ENCODE measurements at places on chromosomes 3 and 15.

DNA sequence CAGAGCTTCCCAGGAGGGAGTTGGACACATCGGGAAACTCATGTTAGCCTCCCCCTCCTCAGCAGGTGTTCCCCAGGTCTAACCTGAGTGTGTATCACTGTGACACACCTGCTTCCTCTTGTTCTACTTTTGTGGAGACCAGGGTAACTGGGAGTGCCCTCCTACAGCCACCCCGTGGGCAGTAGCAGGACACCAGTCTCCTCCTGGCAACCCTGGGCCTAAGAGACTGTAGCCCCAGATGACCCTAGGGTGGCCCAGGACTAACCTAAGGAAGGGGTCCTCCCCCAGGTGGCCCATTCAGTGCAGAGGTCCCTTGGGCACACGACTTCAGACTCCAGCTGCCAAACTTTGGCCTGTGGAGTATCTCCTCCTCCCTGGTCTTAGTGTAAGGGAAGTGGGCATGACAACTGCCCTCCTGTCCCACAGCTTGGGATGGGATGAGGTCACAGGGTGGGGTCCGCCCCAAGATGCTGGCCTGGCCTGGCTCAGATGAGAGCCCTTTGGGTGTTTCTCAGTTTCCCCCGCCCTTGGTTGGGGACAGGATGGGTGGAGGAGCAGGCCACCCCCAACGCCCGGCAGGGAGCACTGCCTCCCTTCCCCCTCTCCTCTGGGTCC lies 4.8 kb downstream of the CSK start:
- DNase-seq = no peak

GRCh38 chr3:114563720-114564119 lies 269.9 kb downstream of the TIGIT start:
- no peak for DNase-seq

DNA sequence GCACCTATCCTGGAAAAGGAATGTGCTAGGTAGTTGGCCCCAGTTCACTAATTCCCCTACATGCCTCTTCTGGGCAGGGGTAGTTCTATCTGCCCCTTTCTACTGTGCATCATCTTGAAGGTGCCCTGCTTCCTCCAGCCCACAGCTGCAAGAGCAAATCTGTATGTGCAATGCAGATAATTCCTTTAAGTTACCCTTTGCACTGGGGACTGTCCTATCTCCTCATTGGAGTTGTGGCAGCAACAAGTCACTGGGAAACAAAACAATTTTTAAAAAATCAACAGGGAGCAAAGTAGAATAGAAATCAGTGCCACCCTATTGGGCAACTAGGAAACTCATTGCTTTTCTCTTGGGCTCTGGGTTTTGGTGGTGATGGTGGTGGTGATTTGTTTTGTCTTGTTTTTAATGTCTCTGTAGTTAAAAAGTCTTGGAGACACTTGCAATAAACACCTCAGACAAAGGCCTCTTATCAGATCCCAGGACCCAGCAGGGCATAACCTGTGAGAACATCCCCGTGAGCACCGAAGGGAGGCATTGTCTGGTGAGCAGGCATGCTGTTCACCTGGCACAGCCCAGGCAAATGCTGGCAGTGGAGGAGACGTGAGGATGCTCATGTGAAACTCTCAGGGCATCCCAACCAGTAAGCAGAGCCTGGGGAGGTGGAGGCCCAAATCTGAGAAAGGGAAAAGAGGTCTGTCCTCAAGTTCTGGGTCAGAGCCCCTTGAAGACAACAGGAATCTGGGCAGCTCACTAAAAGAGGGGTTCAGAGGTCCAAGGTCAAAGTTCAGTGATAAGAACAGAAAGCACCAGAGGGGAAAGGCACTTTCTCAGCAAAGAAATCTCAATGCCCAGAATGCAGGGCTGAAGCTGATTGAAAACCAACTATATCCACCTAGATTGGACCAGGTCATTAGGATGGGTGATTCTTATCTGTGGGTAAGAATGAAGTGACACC lies 27.9 kb downstream of the C2CD4B start:
- no peak for DNase-seq

- no peak for DNase-seq
These were observed 650.8 kb upstream of the ADAMTS9 start for GRCh38 chr3:65338571-65338970.

DNA sequence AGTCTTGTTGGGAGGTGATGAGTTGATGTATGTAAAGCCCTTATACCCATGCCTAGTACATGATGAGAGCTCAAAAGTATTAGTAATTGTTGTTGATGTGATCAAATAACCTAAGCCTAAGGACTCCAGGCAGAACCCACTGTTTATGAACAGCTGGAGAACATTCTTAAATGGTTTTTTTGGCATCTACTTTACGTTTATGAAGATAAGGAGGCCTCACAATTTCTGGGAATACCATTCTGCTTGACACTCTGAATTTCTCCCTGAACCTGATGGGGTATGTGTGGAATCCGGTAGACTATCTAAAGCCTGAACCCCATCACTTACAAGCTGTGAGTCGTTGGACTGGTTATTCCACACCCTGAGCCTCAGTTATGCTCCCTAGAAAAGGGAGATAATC lies 244.6 kb upstream of the WNT5A start:
- no peak for DNase-seq

DNA sequence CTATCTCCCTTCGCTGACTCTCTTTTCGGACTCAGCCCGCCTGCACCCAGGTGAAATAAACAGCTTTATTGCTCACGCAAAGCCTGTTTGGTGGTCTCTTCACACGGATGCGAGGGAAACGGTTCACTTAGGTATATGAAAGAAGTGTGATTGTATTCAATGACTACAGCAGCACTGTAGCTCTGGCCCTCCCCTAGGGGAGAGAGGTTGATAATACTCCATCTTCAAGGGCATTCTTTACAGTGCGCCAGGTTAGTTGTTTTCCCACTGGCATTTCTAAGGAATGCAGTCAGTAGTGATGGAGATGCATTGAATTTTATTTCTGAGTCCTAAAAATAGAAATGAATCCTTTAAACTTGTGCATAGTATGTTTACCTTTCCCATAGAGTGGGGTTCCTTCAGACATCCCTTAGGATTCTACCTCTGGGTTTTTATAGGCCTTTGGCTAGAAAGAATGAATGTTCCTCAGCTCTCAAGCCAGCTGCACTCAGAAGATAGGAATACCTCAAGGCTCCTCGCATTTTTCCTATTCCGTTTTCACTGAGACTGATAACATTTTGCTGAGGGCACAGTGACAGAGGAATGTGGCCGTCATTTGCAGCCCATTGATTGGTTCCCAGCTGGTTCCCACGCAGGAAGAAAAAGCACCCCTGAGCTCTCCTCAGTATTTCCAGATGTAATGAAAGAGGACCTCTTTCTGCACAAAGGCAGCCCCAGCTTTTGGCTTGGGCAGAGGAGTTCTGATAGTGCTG lies 131.8 kb upstream of the C2CD4B start:
- no peak for DNase-seq

DNA sequence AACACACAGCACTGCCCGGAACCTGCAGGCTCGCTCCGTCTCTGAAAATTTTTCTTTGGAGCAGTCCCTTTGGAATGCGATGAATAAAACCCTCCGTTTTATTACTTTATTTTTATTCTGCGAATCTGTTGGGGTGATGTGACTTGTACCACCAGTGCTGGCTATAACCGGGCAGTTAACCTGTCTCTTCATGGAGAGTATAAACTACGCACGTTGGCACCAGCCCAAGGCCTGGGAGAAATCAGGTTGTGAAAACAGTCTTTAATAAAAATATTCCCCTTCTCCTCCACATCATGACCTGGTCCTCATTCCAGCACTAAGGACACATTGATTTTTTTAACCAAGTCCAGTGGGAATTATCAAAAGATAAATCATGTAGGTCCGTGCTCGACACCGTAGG lies 116.8 kb downstream of the WNT5A start:
- DNase-seq = no peak

GRCh38 chr3:60536420-60536819 lies 714.8 kb downstream of the FHIT start:
- no peak for DNase-seq

GRCh38 chr3:84136425-84136824 lies 822.4 kb upstream of the CADM2 start:
- DNase-seq = peak; percentile 6

GRCh38 chr3:184498986-184499606 lies 62.5 kb upstream of the EPHB3 start:
- DNase-seq = no peak

DNA sequence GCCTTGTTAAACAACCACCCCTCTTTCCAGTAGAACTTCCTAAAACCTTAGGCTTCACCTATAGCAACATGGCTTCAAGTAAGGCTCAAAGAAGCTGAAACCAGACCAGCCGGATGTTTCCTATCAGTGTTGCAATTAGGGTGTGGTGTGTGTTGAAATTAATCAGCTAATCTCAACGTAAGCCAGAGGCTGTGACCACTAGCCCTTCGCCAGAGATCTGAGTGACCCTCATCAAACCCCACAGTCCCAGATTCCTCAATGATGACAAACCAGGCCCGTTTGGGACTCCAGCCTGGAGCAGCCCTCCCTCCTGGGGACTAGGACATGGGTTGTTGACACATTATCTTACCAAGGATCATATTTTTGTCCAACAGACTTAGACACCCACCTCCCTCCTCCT lies 27.3 kb downstream of the CYP11A1 start:
- no peak for DNase-seq

DNA sequence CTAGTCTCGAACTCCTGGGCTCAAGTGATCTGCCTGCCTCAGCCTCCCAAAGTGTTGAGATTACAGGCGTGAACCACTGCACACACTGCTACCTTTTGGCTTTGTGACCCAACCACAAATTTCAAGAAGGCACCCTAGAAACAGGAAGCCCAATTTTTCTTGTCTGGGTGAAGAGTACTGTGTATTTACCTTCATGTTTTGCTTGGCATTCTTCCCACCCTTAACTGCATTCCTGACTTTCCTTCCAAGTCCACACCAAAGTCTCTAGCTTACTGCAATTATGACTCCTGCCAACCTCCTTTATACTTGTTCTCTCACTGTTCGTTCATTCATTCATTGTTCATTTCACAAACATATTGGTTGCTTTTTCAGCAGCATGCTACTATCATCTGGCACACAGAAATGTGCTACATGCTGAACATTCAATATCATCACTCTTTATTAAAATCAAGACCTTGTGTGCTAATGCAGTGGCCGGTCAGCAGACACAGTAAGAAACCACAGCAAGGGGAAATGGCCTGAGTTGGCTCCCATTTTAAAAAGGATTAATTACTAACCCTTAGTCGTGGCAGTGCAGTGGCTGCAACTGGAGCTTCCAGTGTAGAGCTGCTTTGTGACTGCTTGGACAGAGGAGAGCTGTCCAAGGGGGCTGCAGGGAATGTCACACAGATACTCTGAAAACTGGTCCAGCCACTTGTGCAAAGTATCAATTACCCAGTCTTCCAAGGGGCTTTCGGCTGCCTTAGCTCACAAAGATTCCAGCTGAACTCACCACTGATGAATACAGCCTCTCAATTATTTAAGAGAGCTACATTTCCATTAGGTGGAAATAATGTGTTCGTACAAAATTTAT lies 94.0 kb downstream of the ETFA start:
- DNase-seq = no peak

GRCh38 chr15:29311696-29312095 lies 42.1 kb upstream of the NSMCE3 start:
- DNase-seq = no peak

Measured in muscle of back (tissue), 13 donors.